ENCODE measurements at places on chromosomes 2 and 18. TPM values are rescaled to one million over a fixed set of nuclear protein-coding genes. Genes with fewer than 3 reads are reported as not detected.

- H3K4me1 ChIP-seq = peaks cover 22% of the 10 kb centered on the region
- no peak for DNase-seq
- H3K27ac ChIP-seq = no peak overlapping the region
- no peaks in the 10 kb centered on the region for H3K27me3 ChIP-seq
- no peaks in the 10 kb centered on the region for H3K36me3 ChIP-seq
- H3K4me3 ChIP-seq = no peak overlapping the region
Observed at GRCh38 chr2:3041841-3042600, 335.6 kb downstream of the EIPR1 start.

GRCh38 chr2:183027443-183027842 is 10.8 kb downstream of the NCKAP1 start:
- H3K4me1 ChIP-seq = peaks cover 15% of the 10 kb centered on the region
- H3K27ac ChIP-seq = no peak overlapping the region
- DNase-seq = no peak
- H3K4me3 ChIP-seq = no peak overlapping the region

DNA sequence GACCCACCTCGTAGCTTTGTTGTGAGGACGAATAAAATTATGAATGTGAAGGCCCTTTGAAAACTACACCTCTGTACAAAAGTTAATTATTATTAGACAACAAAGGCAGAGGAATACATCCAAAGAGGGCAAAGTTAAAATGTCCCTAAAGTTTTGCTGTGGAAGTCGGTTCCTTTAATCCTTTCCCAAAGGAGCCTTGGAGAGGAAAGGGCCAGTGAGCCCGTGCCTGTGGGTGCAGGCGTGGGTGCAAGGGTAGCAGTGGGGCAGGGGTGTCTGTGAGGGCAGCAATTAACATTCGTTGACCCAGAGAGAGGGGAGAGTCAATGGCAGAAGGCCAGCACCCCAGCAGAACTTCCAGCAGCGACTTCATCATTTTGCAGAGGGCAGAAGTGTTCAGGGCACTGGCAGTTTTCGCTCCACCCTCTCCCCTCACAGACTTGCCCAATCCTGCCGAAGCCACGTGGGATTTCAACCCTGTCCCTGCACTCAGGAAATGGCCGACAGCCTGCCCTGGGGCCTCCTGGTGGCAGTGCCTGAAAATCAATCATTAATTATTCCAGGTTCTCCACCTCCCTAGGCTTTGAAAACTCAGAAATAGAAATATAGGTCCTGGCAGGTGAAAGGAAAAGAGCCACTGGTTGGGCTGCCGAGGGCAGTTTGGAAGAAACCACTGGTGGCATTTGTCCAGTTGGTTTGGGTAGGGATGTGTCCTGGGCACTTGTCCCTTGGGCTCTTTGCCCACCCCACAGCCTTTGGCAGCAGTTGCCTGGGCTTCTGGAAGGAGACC is 4.2 kb upstream of the PAX8 start:
- H3K27ac ChIP-seq = no peak overlapping the region
- no peak overlapping the region for H3K4me3 ChIP-seq

DNA sequence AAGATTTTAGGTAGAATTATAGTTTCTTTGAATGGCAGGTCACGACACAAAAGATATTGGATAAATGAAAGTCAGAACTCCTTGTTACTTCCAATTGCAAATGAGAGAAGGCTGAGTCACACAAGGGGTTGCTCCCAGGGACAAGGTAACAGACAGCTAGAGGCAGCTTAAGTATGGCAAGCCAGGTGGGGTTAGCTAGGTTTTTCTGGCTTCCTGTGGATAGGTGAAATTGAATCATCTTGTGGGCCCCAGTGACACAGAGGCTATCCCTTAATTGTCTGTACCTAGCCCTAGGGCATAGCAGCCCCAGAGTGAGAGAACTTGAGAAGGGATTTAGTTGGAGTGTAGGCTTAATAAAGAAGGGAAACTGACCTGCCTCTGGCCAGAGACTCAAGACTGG is 407.7 kb upstream of the SLC8A1 start:
- no peak overlapping the region for H3K4me3 ChIP-seq
- H3K36me3 ChIP-seq = no peaks in the 10 kb centered on the region
- no peak for DNase-seq
- H3K27ac ChIP-seq = no peak overlapping the region

Gene ANKRD62
- total RNA-seq = not detected

Gene COL4A3
- total RNA-seq = not detected

Gene MLPH
- total RNA-seq = not detected

Data from neural crest cell (in vitro differentiated cells).